H1 (cell line): ENCODE measurements at places on chromosomes 6 and 20. TPM values are rescaled to one million over a fixed set of nuclear protein-coding genes. Genes with fewer than 3 reads are reported as not detected.

Gene CSNK2A1
- total RNA-seq, result 247 and 260 TPM in 2 replicates

GRCh38 chr6:54694928-54695532, 151.5 kb upstream of the FAM83B start:
- no peak overlapping the region for H3K4me3 ChIP-seq
- no peak overlapping the region for H3K27ac ChIP-seq
- H3K27me3 ChIP-seq, result peaks cover 17% of the 10 kb centered on the region
- H3K36me3 ChIP-seq, result no peaks in the 10 kb centered on the region

Gene KHDC1L
- total RNA-seq, result not detected in 2 replicates

- peaks cover 2% of the 10 kb centered on the region; the same call in 1 of the 2 replicates for H3K4me1 ChIP-seq
- no peak for DNase-seq
- no peak overlapping the region for H3K27ac ChIP-seq
- H3K4me3 ChIP-seq, result no peak overlapping the region
- no peaks in the 10 kb centered on the region; the same call in 1 of the 2 replicates for H3K36me3 ChIP-seq
- peaks cover 1% of the 10 kb centered on the region for H3K27me3 ChIP-seq
These were observed 149.8 kb upstream of the PRND start for GRCh38 chr20:4571759-4572531.

Gene CRISP2
- total RNA-seq, result not detected in 2 replicates

DNA sequence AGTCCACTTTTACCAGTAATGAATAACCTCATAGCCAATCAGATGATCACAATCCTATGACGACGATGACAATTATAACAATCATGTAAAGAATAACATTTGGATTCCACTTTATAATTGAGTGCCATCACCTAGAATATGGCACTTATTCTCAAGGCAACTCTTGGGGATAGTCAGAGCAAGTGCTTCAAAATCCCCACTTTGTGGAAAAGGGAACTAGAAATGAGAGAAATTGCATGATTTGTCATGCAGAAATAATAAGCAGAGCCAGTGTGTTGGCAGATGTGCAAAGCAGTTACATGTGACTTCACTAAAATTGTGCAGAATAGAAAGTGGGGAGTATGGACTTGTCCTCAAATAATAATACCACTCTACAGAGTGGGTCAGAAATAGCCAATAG, 41.3 kb downstream of the FRK start:
- no peaks in the 10 kb centered on the region for H3K27me3 ChIP-seq
- no peaks in the 10 kb centered on the region for H3K36me3 ChIP-seq
- no peak overlapping the region for H3K4me3 ChIP-seq
- H3K27ac ChIP-seq, result no peak overlapping the region
- DNase-seq, result no peak
- peaks cover 3% of the 10 kb centered on the region for H3K4me1 ChIP-seq

- no peak overlapping the region for H3K27ac ChIP-seq
- no peaks in the 10 kb centered on the region for H3K27me3 ChIP-seq
- H3K36me3 ChIP-seq, result no peaks in the 10 kb centered on the region
- DNase-seq, result no peak
These were observed 92.9 kb upstream of the SYNDIG1 start for GRCh38 chr20:24376311-24377099.

Gene SPO11
- total RNA-seq, result not detected in 2 replicates

Gene KCNK5
- total RNA-seq, result 42.2 and 44.3 TPM in 2 replicates

- H3K27ac ChIP-seq, result no peak overlapping the region
- H3K27me3 ChIP-seq, result no peaks in the 10 kb centered on the region
- no peak for DNase-seq
These were observed 13.9 kb downstream of the TMEM151B start for GRCh38 chr6:44284121-44284520.

DNA sequence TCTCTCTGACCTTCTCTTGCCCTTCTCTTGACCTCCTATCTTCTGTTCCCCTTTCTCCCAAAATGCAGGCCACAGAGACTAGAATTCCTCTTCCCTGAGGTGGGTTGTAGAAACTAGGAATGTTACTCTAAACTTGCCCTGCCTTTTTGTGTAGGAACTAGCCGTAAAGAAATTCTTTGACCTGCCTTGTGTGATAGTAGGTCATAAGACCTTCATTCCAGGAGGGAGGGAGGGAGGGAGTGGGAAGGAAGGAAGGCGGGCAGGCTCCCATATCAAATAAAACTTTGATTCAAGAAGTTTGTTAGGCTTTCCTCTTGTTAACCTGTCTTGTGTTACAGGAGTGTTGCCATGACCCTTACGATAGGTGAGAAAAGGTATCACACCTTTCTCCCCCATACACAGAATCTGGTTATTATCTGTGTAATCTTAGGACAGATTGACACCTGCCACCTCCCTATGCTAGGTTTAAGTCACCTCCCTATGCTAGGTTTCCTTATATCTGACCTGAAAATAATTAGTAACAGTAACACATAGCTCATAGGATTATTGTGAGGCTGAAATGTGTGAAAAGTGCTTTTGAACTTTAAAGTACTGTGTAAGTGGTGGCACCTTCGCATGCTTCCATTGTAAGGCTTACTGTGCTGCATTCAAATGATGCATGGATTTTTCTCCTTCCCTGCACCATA, 32.6 kb upstream of the FUCA2 start:
- peaks cover 10% of the 10 kb centered on the region for H3K4me1 ChIP-seq
- no peak for DNase-seq
- H3K27ac ChIP-seq, result no peak overlapping the region
- H3K36me3 ChIP-seq, result no peaks in the 10 kb centered on the region

Gene GLP1R
- 2.6 and 3.0 TPM in 2 replicates for total RNA-seq

Gene CALHM4
- total RNA-seq, result not detected in 2 replicates

Gene PSMF1
- total RNA-seq, result 106 and 118 TPM in 2 replicates

DNA sequence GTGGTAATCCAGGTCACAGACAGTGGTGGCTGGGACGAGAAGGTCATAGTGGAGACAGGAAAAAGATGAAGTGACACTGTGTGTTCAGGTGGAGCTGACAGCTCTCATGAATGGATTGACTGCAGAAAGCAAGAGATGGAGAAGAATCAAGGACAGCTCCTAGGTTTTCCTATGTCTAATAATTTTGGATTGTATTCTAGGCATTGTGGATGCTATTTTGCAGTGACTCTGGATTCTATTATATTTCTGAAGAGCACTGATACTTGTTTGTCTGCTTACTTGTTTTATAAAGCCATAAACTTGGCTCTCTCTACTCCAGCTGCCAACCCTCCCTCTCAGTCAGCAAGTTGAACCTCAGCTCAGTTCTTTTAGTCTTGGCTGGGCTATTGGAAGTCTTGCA, 58.7 kb downstream of the BANF2 start:
- H3K36me3 ChIP-seq, result no peaks in the 10 kb centered on the region
- H3K4me1 ChIP-seq, result peaks cover 2% of the 10 kb centered on the region
- H3K4me3 ChIP-seq, result no peak overlapping the region
- no peaks in the 10 kb centered on the region for H3K27me3 ChIP-seq
- H3K27ac ChIP-seq, result no peak overlapping the region

GRCh38 chr20:16485401-16485800, 87.8 kb downstream of the KIF16B start:
- no peak for DNase-seq
- H3K36me3 ChIP-seq, result no peaks in the 10 kb centered on the region
- H3K4me3 ChIP-seq, result no peak overlapping the region
- H3K27me3 ChIP-seq, result no peaks in the 10 kb centered on the region

DNA sequence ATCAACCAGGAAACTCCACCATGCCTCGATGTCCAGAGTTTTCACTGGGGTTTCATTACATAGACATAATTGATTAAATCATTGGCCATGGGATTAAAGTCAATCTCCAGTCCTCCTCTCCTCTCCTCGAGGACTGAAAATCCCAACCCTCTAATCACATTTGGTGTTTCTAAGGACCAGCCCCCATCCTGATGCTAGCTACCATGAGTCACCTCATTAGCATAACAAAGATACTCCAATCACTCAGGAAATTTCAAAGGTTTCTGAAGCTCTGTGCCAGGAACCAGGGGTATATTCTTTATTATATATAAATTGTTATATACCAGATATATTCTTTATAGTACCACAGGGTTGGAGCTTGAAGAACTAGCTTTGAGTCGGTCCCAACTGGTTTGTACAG, 212.9 kb upstream of the PRND start:
- H3K36me3 ChIP-seq, result no peaks in the 10 kb centered on the region; the same call in 1 of the 2 replicates
- no peaks in the 10 kb centered on the region for H3K4me1 ChIP-seq

Gene CDH4
- 7.4 and 7.9 TPM in 2 replicates for total RNA-seq

DNA sequence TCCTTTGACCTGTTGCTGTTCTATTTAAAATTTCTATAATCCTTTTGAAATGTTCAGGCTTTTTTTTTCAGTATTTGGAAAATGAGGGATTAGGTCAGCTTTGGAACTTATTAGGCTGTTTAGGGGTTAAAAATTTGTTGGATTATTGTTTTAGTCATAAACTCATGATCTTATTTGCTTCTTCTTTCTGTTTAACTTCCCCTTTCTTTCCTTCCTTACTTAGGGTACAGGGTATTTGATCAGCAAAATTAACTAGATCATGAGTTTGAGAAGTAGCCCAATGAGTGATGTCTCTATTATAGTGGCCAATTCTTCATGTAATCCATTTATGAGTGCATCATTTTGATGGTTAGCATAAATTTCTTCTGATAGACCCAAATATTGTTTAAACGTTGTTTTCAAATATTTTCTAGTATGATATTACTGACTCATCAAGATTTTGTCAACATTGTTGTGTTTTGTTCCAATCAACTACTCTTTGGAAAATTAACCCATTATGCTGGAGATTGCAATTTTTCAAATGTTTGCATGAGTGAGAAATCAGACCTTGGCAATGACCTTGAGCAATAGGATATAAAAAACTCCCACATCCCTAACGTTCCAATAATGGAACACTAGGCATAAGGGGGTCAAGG, 94.4 kb downstream of the OTOR start:
- no peaks in the 10 kb centered on the region for H3K4me1 ChIP-seq
- no peaks in the 10 kb centered on the region for H3K36me3 ChIP-seq
- H3K4me3 ChIP-seq, result no peak overlapping the region
- no peak for DNase-seq
- H3K27me3 ChIP-seq, result no peaks in the 10 kb centered on the region

Gene RBM39
- total RNA-seq, result 219 and 220 TPM in 2 replicates

Gene HLA-DMB
- 1.3 and 2.7 TPM in 2 replicates for total RNA-seq

- H3K36me3 ChIP-seq, result no peaks in the 10 kb centered on the region
- no peak for DNase-seq
- H3K27ac ChIP-seq, result peak overlapping the region; percentile 51
- no peaks in the 10 kb centered on the region for H3K27me3 ChIP-seq
- H3K4me3 ChIP-seq, result peak overlapping the region; percentile 20; the same call in 1 of the 2 replicates
These were observed 31.2 kb upstream of the RALGAPA2 start for GRCh38 chr20:20743511-20744169.

DNA sequence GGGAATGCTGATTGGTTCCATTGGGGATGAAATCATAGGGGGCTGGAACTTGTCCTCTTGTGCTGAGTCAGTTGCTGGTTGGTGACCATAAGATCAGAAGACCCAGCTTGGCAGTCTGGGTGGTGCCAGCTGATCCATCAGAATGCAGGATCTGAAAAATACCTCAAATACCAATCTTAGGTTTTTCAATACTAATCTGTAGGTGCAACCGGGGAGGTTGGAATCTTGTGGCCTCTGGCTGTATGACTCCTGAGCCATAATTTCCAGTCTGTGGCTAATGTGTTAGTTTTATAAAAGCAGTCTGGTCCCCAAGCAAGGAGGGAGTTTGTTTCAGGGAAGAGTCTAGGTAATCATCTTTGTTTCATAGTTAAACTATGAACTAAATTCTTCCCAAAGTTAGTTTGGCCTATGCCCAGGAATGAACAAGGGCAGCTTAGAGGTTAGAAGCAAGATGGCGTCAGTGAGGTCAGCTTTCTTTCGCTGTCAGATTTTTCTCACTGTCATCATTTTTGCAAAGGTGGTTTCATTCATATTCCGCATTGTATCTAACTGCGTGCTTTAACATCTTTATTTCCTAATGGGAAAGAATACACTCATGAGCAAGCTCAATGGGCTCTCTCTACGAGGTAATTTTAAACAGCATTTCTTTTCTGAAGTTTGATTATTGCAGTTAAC, 2.0 kb downstream of the ARMH2 start:
- H3K36me3 ChIP-seq, result no peaks in the 10 kb centered on the region
- H3K27me3 ChIP-seq, result no peaks in the 10 kb centered on the region
- no peaks in the 10 kb centered on the region for H3K4me1 ChIP-seq
- no peak overlapping the region for H3K4me3 ChIP-seq
- DNase-seq, result no peak

- no peak for DNase-seq
- no peaks in the 10 kb centered on the region for H3K4me1 ChIP-seq
- H3K4me3 ChIP-seq, result no peak overlapping the region
- H3K27ac ChIP-seq, result no peak overlapping the region
These were observed 246.9 kb downstream of the UBE3D start for GRCh38 chr6:82818727-82819126.

DNA sequence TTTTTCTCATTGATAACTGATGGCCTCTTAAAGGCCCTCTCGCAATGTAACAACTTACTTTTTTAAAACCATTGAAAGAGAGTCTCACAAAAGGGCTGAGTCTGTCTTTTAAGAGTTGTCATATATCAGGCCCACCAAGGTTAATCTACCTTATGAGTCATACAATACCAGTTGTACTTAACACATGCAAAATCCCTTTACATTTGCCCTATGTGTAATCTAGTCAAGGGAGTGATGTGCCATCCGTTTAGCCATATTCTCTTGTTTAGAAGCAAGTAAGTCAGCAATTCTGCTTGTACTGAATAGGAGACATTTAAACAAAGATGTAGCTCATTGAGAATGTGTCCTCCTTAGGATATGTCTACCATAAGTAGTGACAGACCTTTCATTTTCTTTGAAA, 143.7 kb downstream of the TENT5A start:
- no peaks in the 10 kb centered on the region for H3K36me3 ChIP-seq
- no peaks in the 10 kb centered on the region for H3K27me3 ChIP-seq
- DNase-seq, result no peak
- H3K4me3 ChIP-seq, result no peak overlapping the region
- H3K27ac ChIP-seq, result no peak overlapping the region

- no peak overlapping the region for H3K27ac ChIP-seq
- 0 out of 2 replicates have a peak, but pooled peaks cover 2% of the 10 kb centered on the region for H3K36me3 ChIP-seq
- H3K4me3 ChIP-seq, result no peak overlapping the region
- no peaks in the 10 kb centered on the region for H3K27me3 ChIP-seq
These were observed 38.9 kb upstream of the KCNB1 start for GRCh38 chr20:49521356-49521755.

DNA sequence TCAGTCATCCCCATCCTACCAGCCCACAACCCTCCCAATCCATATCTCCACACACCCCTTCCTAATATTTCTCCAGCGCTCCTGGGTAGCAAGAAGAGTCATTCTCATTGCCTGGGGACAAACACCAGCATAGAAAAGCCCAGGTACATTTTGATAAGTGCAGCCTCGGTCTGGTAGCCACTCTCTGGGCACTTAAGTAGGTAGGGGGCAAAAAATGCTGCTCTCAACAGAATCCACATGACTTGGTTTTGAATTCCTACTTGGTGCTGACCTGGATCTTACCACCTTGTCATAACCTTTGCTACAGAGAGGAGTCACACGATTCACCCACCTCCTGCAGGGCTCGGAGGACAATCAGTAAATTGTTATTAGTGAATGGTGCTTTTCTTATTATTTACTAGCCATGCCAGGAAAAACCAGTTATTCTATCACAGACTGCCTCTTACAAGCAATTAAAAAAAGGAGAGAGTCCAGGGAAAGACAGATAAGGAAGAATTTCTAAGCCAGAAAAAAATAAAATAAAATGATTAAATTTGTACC, 249.1 kb downstream of the LY86 start:
- H3K36me3 ChIP-seq, result no peaks in the 10 kb centered on the region
- DNase-seq, result no peak
- no peaks in the 10 kb centered on the region for H3K4me1 ChIP-seq
- H3K27ac ChIP-seq, result no peak overlapping the region
- no peaks in the 10 kb centered on the region for H3K27me3 ChIP-seq

GRCh38 chr6:136521427-136521826, 28.8 kb downstream of the MAP7 start:
- H3K27ac ChIP-seq, result no peak overlapping the region
- no peaks in the 10 kb centered on the region for H3K27me3 ChIP-seq
- H3K4me3 ChIP-seq, result no peak overlapping the region
- no peak for DNase-seq
